ENCODE measurements at places on chromosomes 2 and 18.

DNA sequence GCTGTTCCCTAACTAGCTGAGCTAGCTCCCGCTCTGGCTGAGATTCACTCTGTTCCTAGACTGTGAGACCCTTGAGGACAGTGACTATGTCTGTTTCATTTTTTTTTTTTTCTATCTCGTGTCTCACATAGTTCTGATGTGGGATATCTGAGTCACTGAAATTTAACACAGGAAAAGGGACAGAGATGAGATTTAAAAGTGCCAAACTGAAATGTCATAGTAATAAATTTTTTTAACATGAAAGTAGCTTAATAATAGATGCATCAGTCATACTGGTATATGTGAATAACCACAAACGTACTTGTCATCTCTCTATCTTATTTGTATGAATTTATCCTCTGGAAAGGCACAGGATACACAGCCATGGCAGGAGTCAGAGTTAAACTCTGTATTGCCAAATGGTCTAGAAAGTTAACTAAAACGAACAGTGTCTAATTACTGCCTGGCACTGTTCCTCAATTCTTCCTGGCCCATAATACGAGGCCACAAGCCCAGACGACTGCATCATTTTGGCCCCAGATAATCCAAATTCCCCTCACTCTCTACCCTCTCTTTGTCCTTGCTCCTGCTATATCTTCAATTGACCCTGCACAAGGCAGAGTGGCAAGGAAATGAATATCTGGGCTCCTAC, 87.5 kb downstream of the SATB2 start:
- DNase-seq = no peak

DNA sequence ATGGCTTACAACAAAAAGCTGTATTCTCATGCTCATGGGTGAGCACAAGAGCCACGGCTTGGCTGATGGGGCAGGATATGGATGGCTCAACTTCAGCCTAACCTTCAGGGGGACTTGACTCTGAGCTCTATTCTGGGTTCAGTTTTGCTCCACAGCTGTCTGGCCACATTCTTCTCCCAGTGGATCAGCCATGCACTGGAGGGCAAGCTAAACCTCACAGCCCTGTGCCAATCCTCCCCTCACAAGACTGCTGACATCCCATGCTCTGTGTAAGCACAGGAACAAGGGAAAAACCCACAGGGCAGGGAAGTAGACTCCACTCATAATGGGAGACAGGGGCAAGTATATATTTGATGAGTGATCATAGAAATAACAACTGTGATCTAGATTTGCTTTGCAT, 35.6 kb downstream of the COPS8 start:
- DNase-seq = no peak

DNA sequence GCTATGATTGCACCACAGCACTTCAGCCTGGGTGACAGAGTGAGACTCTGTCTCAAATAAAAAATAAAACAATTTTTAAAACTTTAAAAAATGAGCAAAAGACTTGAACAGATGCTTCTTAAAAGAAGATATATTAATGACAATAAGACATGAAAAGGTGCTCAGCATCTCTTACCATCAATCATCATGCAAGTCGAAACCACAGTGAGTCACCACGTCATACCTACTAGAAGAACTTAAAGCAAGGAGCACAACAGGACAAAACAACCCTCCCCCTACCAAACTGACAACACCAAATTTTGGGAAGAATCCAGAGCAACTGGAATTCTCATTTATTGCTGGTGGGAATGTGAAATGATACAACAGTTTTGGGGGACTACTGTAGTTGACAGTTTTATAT, 251.6 kb downstream of the BCL2 start:
- no peak for DNase-seq

GRCh38 chr18:55370936-55371335, 217.1 kb downstream of the TCF4 start:
- no peak for DNase-seq

DNA sequence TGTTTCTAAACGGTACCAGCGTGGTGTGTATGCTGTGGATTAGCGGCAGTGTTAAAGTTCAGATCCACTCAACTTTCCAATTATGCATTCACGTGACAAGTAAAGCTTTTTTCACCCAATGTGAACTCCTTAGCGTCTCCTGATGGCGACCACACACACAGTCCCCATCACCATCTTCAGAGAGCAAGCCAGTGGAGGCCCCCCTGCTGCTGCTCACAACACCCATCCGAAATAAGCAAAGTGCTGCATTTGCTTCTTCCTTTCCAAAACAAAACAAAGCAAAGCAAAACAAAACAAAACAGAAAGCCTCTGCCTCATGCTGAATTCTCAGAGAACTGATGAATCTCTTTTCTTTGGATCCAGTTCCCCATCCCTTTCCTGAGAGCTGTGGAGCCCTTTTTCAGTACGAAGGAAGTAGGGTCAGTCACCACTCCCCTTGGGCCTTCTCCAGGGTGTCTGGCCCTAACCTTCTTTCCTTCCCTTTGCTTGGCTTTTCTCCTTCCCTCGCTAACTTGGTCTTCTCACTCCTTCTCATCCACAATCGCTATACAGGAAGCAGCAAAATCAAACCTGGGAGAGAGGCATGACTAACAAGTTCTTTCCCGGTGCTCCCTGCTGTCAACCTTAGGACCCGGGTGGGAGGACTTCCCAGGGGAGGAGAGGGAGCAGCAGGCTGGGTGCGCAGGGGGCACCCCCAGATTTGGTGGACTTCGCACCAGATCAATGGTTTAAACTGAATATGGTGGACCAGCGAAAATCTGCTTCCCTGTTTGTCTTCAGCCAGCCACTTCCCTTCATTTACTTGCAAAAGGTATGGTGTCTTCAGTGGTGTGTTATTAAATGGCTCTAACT, 56.0 kb downstream of the NRP2 start:
- DNase-seq = no peak

DNA sequence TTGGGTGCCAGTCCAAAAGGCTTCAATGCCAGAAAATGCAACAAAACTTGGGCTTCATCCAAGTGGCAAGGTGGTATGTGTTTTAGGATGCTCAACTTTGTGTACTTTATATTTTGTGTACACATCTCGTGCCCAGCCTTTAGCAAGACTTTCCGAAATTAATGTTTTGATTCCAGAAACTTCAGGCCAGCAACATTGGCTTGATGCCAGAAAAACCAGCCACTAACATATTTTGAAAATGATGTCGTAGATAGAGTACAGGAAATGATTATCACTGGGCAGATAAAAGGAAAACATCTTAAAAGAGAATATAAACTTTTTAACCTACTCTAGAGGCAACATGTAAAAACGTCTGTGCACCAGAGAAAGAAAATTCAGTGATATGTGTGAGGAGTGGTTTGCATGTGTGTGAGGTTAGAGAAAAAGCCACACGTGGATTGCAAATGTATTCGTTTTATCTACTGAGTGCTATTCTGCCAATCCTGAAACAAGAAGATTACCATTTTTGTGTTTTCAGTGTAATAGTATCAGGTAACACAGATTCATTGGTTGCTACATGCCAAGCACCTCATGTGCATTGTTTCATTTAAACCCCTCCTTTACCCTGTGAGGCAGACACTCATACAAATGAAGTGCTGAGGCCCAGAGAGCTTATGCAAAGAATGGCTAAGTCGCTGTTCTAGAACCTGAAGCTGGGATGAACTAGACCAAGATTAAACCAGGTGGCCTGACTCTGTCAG, 264.8 kb downstream of the C1D start:
- DNase-seq = no peak

GRCh38 chr2:95271381-95271971, 2.8 kb upstream of the PROM2 start:
- DNase-seq = no peak

DNA sequence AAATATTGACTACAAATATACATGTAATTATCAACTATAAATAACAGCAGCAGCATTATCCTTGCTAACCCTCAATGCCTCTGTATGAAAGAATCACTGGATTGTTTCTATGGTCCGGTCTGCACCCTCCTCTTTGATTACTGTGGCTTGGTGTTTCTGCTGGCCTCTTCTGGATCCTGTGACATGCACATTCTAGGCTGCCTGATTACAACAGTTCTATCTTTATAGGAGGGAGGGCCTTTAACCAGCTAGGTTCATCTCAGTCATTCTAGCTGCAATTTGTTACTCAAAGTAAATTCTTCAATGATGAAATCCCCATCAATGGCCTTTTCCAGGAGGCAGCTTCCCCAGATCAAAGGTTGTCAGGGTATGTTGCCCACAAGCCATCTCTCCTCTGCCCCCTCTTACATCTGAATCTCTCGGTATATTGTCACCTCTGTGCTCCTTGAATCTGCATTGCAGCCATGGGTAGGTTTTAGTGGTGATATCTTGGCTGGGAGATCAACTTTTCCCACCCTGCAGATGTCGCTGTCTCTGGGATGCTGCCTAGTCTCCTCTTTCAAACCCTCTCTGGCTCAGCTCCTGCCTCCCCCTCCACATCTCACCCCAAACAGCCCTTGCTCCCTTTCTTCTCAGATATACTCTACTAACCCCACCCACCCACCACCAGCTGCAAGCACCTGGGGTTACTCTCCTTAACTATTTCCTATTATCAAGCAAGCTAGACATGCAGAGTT, 106.2 kb upstream of the BZW1 start:
- no peak for DNase-seq

All from spinal cord (tissue), 10 donors.